Ovary (tissue), 10 donors: ENCODE measurements at places on chromosomes 12 and 14. TPM values are rescaled to one million over a fixed set of nuclear protein-coding genes. Genes with fewer than 3 reads are reported as not detected.

DNA sequence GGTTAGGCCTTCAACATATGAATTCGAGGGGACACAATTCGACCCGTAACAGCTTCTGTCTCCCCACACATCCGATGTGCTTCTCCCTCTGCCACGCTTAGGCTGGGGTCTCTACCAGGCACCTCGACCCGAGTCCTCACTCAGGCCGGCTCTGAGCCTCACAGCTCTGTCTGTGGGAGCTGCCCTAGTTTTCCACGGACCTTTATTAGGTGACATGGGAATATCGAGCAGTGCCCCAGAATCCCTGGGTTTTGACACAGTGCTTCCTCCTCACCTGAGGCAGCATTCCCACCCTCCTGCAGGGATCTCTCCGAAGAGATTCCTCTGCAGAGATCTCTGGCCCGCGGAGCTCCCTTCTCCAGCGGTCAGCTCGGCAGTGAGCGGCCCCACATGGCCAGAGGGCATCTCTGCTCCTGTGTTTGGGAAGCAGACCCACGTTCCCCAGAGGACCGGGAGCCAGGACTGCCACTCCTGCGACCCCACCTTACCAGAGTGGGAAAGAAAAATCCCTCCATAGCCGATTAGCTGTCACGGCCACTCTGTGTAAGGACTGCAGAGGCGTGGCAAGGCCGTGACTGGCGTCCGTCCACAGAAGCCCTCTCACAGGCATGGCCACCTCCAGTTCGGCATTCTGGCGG lies 21.2 kb downstream of the ZBTB42 start:
- no peak overlapping the region for H3K27ac ChIP-seq
- H3K36me3 ChIP-seq: no peaks in the 10 kb centered on the region
- H3K4me1 ChIP-seq: peaks cover under 1% of the 10 kb centered on the region
- no peaks in the 10 kb centered on the region for H3K27me3 ChIP-seq
- no peak for DNase-seq

DNA sequence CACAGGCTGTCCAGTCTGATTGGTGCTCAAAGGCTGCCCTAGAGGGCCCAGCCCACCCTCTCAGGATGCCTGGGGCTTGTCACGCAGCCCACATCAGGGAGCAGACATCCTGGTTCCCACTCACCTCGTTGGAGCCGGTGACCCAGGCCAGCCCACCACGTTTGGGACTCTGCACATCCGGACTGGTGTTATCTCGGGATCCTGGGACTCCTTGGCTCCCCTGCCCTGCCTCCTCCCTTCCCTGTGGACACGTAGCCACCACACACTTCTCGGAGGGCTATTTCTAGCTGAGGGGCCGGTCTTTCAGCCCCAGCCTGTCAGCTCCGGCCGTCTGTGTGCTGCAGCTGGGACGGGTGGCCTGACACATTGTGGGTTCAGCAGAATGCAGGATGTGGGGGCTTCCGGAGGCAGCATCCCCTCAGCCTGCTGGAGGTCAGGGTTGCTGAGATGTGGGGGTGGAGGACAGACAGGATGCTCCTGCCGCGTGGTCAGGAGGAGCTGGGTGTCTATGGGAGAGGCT lies 12.8 kb upstream of the FGF23 start:
- no peak for DNase-seq
- no peaks in the 10 kb centered on the region for H3K27me3 ChIP-seq
- H3K4me3 ChIP-seq: no peak overlapping the region
- H3K4me1 ChIP-seq: no peaks in the 10 kb centered on the region
- no peak overlapping the region for H3K27ac ChIP-seq

DNA sequence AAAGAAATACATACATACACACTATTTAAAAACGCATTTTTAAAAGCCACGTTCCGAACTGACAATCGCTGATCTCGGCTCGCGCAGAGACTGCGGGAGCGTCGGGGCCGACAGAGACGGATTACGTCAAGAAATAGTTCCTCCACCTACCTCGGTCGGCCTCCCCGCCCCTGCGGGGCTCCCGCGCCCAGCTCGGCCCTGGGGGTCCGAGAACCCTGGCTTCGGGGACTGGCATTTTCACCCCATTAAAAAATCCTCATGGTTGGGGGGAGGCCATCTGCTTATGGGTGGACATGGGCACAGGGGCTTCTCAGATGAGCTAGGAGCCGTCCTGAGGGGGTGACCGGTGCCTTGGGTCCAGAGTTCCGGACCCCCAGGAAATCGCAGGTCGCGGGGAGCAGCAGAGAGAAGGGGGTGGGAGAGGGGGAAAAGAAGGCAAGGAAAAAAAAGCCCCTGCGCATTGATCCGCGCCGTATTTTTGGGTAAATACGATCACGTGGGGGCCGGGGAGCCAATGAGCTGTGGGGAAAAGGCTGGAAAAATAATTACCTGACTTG lies 324 bp upstream of the HOXC9 start:
- H3K4me1 ChIP-seq: peaks cover 4% of the 10 kb centered on the region
- DNase-seq: peak; percentile 72
- H3K36me3 ChIP-seq: no peaks in the 10 kb centered on the region

HOXC4 gene
- total RNA-seq: 18.0 TPM

MGAT4C gene
- total RNA-seq: 0.32 TPM

MPHOSPH9 gene
- 14.2 TPM for total RNA-seq
